ENCODE measurements at places on chromosomes 5 and 9.

GRCh38 chr5:133582971-133583370 lies 29.4 kb downstream of the FSTL4 start:
- DNase-seq = no peak

DNA sequence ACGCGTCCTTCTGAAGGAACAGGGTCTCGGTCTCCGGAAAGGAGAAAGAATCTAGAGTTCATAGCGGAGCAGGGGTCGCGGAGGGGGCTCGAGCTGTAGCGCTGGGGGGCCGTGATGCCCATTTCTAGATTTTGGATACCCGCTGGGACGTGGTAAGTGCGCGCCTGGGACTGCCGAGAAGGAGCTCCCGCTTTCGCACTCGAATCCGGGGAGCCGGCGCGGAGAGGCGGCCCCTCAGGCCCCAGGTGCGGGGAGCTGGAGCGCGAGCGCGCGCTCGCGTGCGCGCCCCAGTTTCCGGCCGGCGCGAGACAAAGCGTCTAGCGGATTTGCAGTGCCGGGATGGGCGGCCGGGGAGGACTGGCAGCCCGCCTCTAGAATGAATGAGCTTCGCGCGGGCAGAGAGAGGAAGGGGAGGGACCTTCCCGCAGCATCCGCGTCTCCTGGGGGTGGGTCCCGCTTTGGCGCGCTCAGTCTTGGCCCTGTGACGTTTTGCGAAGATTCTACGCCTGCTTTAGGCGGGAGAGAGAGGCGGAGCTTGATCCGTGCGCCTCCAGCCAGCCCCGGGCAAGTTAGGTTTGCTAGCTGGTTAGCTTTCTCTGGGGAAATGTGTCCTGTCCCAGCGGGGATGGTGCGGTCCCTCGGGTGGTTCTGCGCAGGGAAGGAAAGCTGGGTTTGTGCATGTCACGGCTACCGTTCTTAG lies 1.2 kb downstream of the LMNB1 start:
- DNase-seq = peak; percentile 98

GRCh38 chr5:159409801-159410200 lies 79.5 kb upstream of the IL12B start:
- peak; percentile 80 for DNase-seq

- DNase-seq = no peak
Observed at GRCh38 chr9:123364241-123364824, 8.3 kb downstream of the CRB2 start.

DNA sequence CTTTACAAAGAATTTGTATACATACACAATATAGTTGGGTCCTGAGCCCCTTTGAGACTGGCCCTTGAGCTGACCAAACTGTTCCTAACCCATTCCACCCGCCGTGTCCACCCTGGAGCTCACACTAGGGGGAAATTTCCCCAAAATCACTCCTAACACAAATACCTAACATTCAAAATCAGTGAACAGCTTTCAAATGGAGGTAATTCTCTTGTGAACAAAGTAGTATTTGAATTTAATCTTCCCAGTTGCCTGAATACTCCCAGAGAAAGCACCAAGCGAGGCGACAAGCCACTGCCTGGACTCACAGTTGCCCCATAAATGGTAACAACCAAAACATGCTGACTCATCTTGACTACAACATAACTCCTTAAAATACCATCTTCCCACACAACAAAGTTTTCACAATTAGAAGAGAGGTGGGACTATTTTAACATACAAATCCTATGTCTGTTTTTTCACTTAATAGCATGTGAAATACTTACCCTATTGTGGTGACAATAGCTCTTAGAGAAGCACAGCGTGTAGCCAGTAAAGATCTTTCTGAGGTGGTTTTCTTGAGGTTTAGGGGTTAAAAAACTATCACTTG lies 31.7 kb upstream of the SCAMP1 start:
- DNase-seq = no peak

- DNase-seq = no peak
Observed at GRCh38 chr5:136159457-136159856, 26.8 kb downstream of the SMAD5 start.

- no peak for DNase-seq
Observed at GRCh38 chr5:151620461-151620840, 29.3 kb upstream of the FAT2 start.

- DNase-seq = no peak
Observed at GRCh38 chr9:138028596-138028995, 151.0 kb downstream of the CACNA1B start.

GRCh38 chr5:102764381-102765004 lies 9.4 kb downstream of the PAM start:
- peak; percentile 48 for DNase-seq

- DNase-seq = no peak
Observed at GRCh38 chr9:131951905-131952304, 127.8 kb downstream of the MED27 start.

- no peak for DNase-seq
Observed at GRCh38 chr5:150251504-150251903, 38.1 kb downstream of the CAMK2A start.

- DNase-seq = no peak
Observed at GRCh38 chr9:113349066-113349444, 286 bp upstream of the BSPRY start.

DNA sequence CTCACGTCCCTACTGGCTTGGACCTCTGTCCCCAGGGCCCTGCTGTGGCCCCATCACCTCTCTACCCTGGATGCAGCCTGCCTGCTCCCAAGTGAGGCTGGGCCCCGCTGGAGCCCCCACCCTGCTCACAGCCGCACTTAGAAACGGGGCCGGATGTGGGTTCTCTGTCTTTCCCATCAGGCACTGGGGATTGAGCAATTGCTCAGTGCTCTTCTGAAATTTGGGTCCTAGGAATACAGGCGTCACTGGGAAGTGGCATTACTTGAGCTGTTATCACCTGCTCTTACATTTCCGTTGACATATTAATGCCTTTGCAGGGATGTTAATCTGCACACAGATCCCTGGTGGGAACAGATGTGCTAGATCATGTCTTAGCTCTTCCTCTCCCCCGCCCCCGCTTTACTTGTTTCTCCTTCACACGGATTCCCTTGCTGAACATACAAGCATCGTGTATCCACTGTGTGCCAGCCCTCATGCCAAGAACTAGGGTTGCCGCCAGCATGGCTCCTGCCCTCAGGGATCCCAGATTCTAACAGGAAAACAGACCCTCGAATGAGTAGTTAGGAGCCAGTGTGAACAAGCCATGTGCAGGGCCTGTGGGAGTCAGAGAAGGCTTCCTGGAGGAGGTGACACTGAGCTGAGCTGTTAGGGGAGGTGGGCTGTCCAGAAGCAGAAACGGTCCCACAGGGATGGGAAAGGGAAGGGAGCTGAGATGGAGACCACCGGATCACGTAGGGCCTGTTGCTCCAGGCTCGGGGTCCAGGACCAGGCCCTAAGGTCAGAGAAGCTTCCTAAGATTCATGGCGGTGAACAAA lies 65.1 kb downstream of the NEK6 start:
- DNase-seq = no peak

- peak; percentile 61 for DNase-seq
Observed at GRCh38 chr5:42718591-42718990, 38.0 kb upstream of the CCDC152 start.

DNA sequence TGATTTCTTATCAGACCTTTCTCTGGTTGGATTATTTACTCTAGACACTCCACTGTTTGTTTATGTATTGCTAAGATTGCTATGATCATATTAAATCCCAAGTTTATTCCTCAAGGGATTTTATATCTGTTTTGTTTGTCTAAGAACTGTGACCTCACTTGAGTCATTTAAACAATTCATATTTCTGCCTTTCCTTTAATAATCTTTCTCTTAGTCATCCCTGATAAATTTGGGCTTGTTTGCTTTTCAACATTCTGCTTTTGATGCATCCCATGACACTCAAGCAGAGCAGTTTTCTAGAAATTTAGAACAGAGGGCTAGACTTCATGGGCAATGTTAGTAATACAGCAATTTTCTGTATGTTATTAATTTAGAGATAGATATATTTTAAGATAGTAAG lies 231.6 kb upstream of the TNC start:
- no peak for DNase-seq

GRCh38 chr5:37715361-37715760 lies 124.5 kb downstream of the GDNF start:
- DNase-seq = no peak

DNA sequence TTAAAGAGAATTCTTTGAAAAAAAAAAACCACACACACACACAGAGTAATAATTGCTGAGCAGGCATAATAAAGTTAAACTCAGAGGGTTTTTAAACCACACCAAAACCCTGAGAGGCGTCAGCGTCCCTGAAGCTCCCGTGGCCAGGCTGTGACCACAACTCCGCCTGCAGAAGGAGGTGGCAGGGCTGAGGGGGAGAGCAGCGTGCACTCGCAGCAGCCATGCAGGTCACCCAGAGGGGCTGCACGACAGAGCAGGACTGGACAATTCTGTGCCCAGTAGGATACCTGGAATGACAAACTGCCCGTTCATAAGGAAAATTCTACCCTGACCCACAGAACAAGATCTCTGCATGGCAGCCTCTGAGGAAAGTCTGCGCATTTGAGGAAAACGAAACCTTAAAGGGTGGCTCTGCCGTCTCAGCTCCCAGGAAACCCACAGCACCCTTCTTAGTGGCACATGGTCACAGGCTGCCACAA lies 44.0 kb downstream of the ROR2 start:
- DNase-seq = peak; percentile 55

DNA sequence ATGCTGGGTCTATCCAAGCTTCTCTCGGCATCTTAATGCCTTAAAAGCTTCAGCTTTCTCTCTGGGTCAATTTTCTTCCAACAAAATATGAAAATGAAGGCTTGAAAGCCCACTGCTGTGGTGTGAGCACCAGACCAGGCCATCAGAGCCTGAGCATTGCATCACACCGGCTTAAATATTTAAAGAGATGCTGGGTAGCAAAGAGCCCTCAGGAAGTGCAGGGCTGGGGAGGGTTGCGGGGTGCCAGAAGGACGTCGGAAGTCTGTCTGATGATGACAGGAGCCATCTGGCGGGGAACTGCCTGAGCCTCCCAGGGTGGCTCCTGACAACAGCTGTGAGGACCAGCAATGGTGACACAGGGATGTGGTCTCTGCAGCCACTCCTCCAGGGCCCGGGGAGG lies 185.5 kb downstream of the OLFM1 start:
- DNase-seq = no peak

- no peak for DNase-seq
Observed at GRCh38 chr5:149641600-149641999, 60.3 kb downstream of the ARHGEF37 start.

DNA sequence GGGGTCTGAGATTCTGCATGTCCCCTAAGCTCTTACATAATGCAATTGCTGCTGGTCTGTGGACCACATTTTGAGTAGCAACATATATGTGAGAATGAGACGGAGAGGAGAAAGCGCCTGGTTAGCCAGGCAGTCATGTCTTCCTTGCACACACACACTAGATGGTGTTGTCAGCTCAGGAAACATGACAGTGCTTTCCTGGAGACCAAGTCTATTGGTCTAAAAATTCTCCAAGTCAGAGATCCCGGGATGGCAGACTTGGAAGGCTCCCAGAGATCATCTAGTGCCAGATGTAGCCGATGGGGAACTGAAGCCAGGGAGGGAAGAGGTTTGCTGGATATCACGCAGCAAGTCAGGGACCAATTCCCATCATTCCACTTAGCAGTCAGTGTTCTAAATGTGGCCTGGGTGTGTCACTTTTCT lies 53.4 kb downstream of the GALNT12 start:
- DNase-seq = no peak

- DNase-seq = no peak
Observed at GRCh38 chr5:595285-595875, 16.8 kb upstream of the CEP72 start.

DNA sequence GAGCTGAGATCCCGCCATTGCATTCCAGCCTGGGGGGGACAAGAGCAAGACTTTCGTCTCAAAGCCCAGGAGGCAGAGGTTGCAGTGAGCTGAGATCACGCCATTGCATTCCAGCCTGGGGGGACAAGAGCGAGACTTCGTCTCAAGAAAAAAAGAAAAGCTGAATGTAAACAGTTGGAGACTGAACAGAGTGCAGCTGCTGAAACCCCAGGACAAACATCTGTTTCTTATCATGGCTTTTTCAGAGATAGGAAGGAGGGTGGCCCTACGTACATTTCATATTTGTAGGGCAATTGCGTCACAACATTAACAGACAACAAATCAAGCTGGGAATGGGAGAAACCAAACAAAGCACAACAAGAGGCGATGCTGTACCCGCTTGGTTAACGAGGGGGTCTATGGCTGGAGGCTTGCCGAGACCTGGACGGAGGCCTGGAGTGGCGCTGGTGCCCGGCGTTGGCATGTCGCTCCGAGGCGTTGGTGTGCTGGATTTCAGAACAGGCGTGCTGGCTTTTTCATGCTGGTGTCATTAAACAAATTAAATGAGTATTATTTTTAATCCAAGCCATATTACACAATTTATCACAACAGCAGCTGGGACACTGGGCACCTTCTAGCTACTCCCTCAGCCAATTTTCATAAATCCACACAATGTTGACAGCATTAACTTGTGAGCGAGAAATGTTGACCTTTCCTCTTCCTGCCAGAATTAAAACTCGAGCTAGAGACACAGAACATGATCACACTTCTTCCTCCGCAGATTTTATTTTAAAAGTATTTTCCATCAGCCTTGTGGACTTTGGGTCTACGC lies 76.1 kb downstream of the TLE1 start:
- no peak for DNase-seq

- no peak for DNase-seq
Observed at GRCh38 chr9:82117026-82117811, 128.6 kb downstream of the SPATA31D1 start.

GRCh38 chr5:32088214-32088613 lies 85.9 kb downstream of the GOLPH3 start:
- no peak for DNase-seq

DNA sequence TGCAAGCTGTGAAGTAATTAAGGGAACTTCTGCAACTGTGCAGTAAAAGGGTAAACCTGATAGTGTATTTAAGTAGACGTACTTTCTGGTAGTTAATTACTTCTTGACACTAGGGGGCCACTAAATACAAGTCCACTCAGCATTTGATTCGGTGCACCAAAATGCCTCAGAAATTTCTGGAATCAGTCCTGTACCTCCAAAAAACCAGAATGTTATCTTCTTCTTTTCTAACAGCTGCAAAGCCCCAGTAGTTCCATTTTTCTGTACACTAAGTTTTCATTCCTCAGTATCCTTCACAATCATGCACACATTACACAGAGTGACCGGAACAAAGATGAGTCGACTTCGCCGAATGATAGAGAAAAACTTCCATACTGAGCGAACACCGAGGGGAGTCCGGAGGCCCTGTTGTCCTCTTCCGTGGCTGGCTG lies 484 bp downstream of the GFM2 start:
- peak; percentile 52 for DNase-seq

DNA sequence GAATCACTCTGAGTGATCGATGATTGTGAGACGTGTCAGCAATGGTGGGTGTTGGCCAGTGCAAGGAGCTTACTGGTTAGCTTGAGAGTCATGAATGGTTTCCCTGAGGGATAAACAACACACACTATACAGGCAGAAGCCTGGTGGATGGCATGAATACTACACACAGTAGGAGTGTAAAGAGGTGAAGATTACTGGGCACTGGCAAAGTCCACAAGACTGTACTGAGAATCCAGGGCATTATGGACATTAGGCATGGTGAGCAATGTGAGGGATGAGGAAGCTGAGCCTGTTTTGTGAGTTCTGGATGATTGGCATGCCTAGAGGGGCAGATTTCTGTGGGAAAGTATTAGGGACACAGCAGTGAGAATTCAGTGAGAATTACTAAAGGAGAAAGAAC lies 71.3 kb downstream of the KDM4C start:
- DNase-seq = no peak

Data from activated CD4-positive, alpha-beta T cell treated with anti-CD3 and anti-CD28 coated beads, Interleukin-2, Interleukin-4, amounts not matched to agents 100 ng/mL and 50 ng/mL, durations not matched to agents 16 hours and 8 hours (primary cell).